ENCODE measurements at places on chromosomes 7 and 10. TPM values are rescaled to one million over a fixed set of nuclear protein-coding genes. Genes with fewer than 3 reads are reported as not detected.

ATOH7 gene
- total RNA-seq = not detected

HOGA1 gene
- total RNA-seq = 0.80 TPM

CACNB2 gene
- total RNA-seq = 11.6 TPM

CYP3A7 gene
- not detected for total RNA-seq

TLX1 gene
- total RNA-seq = not detected

AOAH gene
- 4.8 TPM for total RNA-seq

NUDCD3 gene
- 54.3 TPM for total RNA-seq

TMEM270 gene
- total RNA-seq = not detected

GPR158 gene
- not detected for total RNA-seq

CALML5 gene
- total RNA-seq = 429 TPM

TDRD1 gene
- total RNA-seq = 0.17 TPM

CDNF gene
- 5.3 TPM for total RNA-seq

GIMAP6 gene
- 16.8 TPM for total RNA-seq

MAP3K8 gene
- 56.3 TPM for total RNA-seq

TCERG1L gene
- 0.42 TPM for total RNA-seq

- no peak for DNase-seq
These were observed 43.2 kb downstream of the CCNY start for GRCh38 chr10:35379226-35380137.

DNA sequence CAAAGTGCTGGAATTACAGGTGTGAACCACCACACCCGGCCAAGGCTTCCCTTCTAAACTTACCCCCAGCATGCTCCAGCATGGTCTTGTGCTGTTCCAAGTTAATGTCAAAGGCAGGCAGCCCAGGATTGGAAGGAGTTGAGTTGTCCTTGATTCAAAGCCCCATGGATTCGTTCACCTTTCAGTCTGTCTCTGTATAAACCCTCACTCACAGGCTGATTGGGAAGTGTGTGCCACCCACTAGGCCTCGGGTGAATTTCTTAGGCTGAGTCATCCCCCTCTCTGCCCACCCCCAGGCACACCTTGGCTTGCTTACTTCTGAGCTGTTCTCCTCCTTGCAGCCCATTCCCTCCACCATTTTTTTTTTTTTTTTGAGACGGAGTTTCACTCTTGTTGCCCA lies 13.3 kb upstream of the PRDX3 start:
- no peak for DNase-seq

DNA sequence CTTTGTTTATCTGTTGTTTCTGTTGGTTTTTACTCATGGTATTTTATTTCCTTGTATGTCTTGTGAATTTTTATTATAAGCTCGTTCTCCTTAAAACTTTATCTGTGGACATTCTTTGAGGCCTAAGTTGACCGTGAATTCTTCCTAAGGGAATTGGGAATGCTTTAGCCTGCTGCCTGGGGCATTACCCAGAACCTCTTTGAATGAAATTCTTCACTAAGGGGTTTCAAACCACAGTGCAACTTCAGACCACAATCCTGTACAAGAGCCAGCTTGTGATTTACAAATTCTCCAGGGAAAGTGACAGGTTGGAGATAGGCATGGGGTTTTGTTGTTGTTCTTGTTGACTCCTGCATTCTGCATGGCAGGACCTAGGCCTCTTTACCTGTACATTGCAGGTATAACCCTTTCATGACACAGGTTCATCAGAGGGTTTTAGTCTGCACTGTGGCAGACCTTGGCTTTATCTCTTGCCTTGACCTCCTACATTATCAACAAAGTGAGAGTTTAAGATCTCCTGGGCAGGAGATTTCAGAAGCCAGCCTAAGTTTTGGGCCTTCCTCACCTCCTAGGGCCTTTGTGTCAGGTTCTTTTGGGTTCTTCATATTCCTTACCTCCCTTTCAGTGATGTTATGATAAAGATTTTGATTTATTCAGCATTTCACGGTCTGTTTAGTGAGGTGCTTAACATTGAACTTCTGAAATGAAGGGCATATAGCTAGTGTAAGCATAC lies 70.2 kb downstream of the ABCC2 start:
- DNase-seq = no peak

DNA sequence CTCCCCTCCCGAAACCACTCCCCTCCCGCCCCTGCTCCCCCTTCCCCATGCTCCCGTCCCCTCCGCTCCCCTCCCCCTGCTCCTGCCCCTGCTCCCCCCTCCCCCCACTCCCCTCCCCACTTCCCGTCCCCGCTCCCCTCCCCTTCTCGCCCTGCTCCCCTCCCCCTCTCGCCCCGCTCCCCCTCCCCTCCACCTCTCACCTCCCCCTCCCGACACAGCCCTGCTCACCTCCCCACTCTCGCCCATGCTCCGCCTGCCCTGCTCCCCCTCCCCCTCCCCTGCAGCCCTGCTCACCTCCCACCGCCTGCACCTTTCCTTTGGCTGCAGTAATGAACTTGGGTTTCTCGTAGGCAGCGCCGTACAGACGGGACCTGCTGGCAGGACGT lies 49.9 kb upstream of the NKX6-2 start:
- no peak for DNase-seq

GRCh38 chr10:121952226-121952625 lies 22.8 kb downstream of the NSMCE4A start:
- DNase-seq = no peak

- no peak for DNase-seq
These were observed 642.0 kb upstream of the LRRN3 start for GRCh38 chr7:110448918-110449317.

- no peak for DNase-seq
These were observed 27.8 kb downstream of the HEPACAM2 start for GRCh38 chr7:93198472-93198871.

GRCh38 chr10:4656576-4657194 lies 169.3 kb upstream of the AKR1E2 start:
- no peak for DNase-seq

GRCh38 chr7:27917119-27917518 lies 177.2 kb downstream of the TAX1BP1 start:
- DNase-seq = no peak

- DNase-seq = no peak
These were observed 102.9 kb downstream of the MPP7 start for GRCh38 chr10:28199941-28200340.

DNA sequence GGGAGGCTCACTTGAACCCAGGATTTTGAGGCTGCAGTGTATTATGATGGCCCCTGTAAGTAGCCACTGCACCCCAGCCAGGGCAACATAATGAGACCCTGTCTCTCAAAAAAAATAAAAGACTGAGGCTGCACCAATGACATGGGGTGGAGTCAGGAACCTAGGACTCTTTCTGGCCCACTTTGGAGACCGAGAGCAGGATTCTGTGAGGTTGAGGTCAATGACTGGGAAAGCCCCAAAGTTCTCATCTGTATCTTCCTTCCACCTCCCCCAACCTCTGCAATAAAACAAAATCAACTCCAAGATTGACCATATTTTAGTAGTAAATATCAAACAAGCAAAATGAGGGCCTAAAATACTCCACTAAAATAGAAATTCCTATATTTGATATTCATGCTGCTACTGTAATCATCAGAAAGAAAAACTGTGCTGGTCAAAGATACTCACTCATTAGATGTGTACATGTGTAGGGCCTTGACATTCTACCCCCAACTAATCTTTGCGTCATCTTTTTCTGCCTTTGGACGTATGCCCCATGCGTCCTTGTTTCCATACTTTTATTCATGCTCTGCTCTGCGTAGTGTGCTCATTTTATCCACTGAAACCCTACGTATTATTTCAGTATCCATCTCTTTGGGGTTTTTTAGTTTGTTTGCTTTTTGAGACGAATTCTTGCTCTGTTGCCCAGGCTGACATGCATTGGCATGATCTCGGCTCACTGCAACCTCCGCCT lies 23.8 kb downstream of the WBP1L start:
- DNase-seq = no peak

DNA sequence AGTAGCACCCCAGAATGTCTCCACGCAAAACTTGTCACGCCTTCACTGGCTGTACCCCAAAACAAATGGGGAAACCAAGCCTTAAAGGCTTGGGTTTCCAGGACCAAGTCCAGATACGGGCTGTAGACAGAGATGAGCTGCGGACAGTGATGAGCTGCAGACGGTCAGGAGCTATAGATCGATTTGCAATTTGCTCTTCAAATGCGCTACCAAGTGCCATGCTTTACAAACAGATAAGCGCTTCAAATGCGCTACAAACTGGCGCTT lies 658 bp upstream of the SGCE start:
- no peak for DNase-seq

- DNase-seq = no peak
These were observed 210.2 kb downstream of the MDFIC start for GRCh38 chr7:115132096-115132495.

DNA sequence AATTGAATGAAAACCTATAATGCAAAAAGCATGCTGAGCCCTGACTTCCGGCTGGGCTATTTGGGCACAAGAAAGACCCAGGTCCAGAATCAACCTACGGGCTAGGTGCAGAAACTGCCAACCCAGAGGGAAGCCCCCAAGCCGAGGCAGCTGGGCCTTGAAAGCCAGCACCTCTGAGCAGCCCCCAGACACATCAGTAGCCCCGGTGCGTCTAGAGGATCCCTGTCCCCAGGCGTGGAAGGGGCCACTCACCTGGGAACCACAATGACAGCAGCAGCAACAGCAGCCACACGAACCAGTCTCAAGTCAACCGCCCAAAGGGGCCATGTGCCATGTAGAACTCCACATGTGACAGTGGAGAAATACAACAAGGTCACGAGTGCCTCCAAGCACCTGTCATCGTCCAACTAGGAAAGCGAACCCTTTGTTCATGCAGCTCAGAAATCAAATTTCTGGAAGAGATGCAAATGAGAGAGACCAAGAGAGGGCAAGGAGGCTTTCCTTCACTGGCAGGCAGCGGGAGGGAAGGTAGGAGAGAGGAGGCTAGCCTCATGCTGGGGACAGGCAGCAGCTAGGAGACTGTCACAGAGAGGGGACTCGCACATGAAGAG lies 57.5 kb upstream of the CHST15 start:
- no peak for DNase-seq

DNA sequence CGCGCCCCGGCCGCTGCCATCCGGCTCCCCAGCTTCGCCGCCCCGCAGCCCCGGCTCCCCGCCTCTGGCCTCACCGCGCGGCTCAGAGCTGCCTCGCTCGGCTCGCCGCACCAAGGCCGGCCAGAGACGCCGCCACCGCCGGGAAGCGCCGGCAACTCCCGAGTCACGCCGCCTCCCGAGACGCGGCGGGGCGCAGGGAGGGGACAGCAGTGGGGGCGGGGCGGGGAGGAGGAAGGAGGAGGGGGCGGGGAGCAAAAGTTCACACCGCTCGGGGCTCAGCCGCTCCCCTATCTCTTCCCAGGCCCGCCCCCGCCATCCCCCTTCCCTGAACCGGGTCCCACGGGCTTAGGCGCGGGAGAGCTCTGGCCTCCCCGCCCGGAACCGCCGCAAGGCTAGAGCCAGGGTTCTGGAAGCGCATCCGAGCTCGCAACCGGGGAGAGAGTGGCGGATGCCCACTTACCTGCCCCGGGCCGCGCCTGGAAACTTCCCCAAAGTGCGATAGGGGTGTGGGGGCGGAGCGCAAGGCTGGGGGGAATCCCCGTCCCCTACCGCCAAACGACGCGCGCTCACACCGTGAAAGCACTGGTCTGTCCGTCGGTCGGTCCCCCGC lies 1.0 kb downstream of the CHST15 start:
- no peak for DNase-seq

DNA sequence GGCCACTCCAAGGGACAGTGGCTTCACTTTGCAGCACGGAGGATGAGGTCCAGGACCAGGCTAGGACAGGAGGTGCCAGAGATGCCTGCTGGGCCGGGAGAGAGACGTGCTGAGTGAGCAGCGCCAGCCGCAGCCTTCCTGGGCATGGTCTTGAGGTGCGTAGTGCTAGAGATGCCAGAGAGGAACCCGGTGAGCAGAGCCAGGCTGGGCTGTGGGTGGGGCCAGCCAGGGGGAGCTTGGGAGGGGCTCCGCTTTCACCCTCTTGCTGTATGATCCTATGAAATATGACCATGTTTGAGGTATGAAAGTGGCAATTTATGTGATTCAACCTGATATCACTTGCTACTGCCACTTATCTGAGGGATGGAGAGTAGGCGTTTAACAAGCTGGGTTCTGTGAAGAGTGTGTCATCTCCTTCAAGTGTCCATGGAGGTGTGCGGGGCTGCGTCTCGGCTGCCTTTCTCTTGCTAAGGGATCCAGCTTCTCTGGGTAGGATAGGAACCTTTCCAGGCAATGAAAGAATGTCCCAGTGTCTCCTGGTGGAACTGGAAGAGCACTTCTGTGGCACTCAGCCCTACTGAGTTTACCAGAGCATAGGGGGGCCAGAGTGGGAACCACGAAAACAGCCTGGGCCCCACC lies 518.4 kb upstream of the FOXK1 start:
- no peak for DNase-seq

DNA sequence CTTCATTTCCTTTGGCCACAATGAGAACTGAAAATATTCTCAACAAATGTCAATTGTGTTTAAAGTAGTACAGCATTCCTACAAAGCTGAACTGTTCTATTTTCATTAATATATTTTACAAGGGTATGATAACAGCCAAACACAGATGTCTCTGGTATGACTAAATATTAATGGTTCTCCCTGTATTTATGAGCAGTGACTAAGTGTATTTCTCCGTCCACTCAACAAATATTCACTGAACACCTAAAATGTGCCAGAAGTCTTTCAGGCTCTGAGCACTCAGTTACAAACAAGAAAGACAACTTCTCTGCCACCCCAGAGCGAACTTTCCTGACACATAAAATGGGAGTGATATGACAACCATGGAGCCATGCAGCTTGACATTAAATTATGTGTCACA lies 135.6 kb downstream of the VPS41 start:
- no peak for DNase-seq

All from suprapubic skin (tissue), 4 donors.